ENCODE measurements at places on chromosomes 11 and 22. TPM values are rescaled to one million over a fixed set of nuclear protein-coding genes. Genes with fewer than 3 reads are reported as not detected.

The HSPB2 gene
- not detected for total RNA-seq

The CALCB gene
- not detected for total RNA-seq

The RCE1 gene
- 30.4 TPM for total RNA-seq

The CSF2RB gene
- 132 TPM for total RNA-seq

The MCHR1 gene
- not detected for total RNA-seq

The INPP5J gene
- 1.6 TPM for total RNA-seq

The ALG9 gene
- total RNA-seq, result 27.7 TPM

The ZBTB44 gene
- total RNA-seq, result 62.5 TPM

The ALX4 gene
- total RNA-seq, result not detected

The MMP7 gene
- total RNA-seq, result 1.3 TPM

The SLC22A9 gene
- not detected for total RNA-seq

The TMEM121B gene
- under 0.01 TPM for total RNA-seq

The TLCD5 gene
- total RNA-seq, result 8.3 TPM

The MS4A3 gene
- total RNA-seq, result 16.7 TPM

The FERMT3 gene
- total RNA-seq, result 221 TPM

The ARHGAP8 gene
- total RNA-seq, result 0.54 TPM

The MPZL3 gene
- total RNA-seq, result 2.2 TPM

The CAT gene
- total RNA-seq, result 614 TPM

The BRSK2 gene
- 4.0 TPM for total RNA-seq

The PGR gene
- under 0.01 TPM for total RNA-seq

The PKDREJ gene
- under 0.01 TPM for total RNA-seq

The MYRF gene
- 0.27 TPM for total RNA-seq

The TUB gene
- total RNA-seq, result 2.2 TPM

The AMBRA1 gene
- total RNA-seq, result 53.9 TPM

The VPS51 gene
- total RNA-seq, result 657 TPM
